ENCODE measurements at places on chromosomes 3 and 15.

GRCh38 chr15:72421484-72421883 is 23.4 kb downstream of the TMEM202 start:
- no peak for DNase-seq

DNA sequence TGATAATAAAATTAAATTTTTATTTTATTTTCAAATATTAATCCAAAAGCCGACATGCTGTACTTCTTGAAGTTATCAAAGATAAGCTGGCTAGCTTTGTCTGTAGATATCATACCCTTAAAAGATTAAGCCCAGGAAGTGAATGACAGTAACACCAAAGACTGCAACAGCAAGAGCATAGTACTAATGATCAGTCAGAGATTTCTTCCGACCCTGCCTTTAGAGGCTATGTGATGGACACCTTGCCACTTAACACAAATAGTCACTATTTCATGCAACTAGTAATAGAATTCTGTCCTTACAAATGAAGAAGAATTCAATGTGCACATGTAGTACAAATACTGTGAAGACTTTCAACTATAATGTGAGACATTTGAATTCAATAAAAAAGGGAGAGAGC is 9.3 kb upstream of the MBNL1 start:
- DNase-seq: no peak

DNA sequence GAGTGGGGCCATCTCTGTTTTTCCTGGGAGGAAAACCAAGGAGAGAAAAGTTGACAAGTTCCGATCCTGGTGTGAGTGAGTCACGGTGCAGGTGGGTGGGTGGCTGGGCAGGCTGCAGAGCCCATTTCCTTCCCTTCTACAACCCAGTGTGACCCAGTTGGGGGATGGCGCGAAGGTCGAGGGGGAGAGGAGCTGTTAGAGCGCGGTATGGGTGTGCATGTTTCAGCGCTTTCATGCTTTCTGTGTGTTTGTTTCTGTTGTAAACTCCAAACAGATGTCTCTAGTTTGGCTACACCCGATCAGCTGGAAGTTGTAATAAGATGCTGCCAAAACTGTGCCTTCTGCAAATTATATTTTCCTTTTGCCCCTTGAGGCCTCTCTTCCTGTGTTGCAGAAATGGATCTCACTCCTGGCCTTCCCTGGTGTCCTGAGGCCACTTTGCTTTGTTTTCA is 3.8 kb downstream of the FAM43A start:
- no peak for DNase-seq

- DNase-seq: no peak
These were observed 993 bp upstream of the GRAMD2A start for GRCh38 chr15:72198356-72199204.

- DNase-seq: no peak
These were observed 58.5 kb upstream of the SLC24A5 start for GRCh38 chr15:48062148-48062872.

DNA sequence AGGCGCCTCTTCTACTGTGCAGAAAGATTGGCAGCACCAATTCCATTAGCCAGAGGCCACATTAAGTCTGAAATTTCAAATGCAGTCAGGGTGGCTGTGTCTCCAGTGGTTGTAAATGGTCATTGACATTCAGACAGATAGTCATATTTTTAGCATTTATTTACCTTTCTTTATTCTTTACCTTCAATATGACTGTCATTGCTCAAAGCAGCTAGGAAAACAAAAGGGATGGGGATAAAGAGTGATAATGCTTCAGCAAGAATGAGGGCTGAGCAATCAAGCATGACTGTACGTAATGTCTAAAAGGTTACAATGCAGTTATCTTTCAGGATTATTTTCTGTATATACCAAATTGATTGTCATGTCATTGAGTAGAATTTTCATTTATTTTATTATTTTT is 360.4 kb downstream of the EFHB start:
- no peak for DNase-seq

GRCh38 chr15:81948222-81948621 is 97.6 kb downstream of the MEX3B start:
- no peak for DNase-seq

Measured in Ammon's horn (tissue), 1 donor.